ENCODE measurements at places on chromosomes 3 and 15.

DNA sequence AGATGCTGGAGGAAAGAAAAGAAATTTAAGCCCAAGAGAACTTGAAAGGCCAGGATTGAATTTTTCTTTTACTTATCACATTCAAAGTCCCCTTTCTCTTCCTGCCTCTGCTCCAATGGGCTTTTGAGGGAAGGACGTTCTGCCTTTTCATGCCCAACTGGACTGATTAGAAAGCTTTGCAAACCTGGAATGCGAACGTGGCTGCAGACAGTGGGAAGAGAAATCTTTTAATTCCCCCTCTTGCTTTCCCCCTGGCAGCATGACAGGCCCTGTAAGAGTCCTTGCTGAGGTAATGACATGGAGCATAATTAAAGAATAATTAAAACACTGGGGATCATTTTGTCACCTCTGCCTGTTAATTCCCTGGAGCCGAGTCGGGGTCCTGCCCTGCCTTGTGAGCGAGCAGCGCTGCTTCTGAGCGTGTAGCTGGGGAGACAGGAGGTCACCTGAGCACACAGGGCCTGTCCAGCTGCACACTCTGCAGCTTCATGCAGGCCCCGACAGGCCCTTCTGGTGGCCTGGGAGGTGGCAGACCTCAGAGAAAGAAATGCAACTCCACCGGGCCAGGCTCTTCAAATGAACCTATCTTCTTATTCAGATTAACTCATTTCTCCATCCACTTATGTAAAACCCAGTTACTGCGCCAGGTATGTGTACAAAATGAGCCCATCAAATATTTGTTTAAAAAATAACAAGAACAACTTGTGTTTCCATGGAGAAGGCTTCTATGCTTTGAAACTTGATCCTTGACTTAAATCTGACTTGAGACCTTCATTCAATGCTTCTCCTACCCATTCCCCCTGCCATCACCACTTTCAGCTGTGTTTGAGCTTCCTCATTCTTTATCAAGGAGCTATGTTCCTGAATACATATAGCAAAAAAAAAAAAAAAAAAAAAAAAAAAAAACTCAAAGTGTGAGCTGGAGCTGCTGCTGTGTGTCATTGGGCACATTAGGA is 628.2 kb upstream of the CFAP20DC start:
- no peak overlapping the region for H3K27ac ChIP-seq
- no peaks in the 10 kb centered on the region for H3K4me1 ChIP-seq
- H3K4me3 ChIP-seq = no peak overlapping the region
- H3K36me3 ChIP-seq = no peaks in the 10 kb centered on the region

DNA sequence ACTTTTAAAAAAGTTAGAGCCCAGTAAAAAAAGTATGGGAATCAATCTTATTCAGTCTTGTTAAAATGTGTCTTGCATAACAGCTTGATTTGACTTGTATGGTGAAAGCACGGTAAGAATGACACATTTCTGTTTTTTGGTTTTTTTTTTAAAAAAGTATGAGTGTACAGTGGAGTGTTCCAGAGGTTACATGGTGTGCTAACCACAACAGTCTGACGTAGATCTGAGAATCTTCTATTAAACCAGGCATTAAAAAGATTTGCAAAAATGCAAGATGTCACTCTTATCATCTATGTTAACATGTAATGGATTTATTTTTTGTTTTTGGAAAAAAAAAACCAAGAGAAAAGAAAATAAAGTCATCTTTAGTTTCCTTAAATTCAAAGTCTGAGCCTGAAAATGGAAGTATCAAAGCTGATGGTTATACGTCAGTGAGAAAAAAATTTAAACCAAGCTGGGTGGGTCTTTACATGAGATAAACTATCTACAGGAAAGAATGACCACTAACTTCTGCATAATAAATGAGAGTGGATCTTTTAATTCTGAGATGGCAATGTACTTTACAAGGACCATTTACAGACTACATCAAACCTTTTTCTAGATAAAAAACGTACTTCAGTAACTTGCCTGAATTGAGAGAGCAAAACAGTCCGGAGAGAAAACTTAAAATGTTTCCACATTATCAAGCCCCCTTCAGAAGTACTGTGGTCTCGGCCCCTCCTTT is 1.6 kb downstream of the GABPB1 start:
- DNase-seq = peak; percentile 86

DNA sequence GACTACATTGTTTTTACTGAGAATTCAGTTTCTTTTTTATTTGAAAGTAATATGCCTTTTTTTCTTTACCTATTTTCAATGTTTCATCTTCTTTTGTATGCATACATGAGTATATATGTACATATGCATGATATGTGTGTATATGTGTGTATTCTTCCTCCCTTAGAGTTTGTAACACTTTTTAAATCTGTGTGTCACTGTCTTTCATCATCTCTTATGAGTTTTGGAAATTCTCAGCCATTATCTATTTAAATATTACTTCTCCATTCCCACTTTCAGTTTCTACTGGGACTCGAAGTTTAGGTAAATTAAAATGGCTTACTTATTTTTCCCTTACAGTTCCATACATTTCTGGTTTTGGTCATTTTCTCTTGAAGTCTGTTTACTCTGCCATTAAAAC is 754.1 kb downstream of the GRM7 start:
- H3K4me3 ChIP-seq = no peak overlapping the region
- no peaks in the 10 kb centered on the region for H3K36me3 ChIP-seq
- H3K4me1 ChIP-seq = peaks cover 5% of the 10 kb centered on the region
- H3K27me3 ChIP-seq = no peaks in the 10 kb centered on the region

DNA sequence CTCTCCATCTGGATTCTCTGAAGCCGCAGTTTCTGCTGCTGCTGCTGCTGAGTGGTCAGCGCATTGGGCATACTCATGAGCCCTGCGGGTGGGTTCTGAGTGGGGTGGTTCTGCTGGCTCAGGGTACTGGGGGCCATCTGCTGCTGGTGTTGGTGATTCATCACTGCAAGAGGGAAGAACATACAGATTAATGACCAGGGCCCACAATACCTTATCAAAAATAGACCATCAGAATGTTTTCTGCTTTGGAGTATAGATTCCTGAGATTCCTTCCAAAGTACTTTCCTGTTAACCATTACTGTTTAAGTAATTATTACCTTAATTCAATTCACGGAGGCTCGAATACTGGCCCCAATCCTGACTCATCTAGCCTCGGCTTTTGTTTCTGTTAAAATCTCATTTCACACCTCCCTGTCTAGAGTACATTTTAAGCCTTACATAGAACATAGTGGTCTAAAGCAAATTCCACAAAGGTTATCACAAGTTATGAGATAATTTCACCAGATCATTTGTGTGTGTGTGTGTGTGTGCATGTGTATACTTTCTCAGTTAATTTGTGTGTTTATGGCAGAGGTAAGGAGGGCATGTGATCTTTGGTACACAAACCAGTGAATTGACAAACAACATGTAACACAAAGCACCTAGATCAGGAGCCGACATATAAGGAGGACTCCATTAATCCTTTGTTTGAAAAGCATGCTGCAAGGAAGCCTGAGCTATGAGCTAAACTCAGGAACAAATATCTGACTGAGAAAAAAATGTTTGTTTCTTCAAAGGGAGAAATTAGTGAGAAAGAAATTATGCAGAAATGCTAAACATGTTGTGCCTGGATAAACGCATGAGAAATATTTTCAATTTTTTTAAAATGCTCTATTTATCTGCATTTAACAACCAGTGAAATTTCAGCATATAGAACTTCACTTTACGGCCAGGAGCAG is 68.1 kb downstream of the TM4SF4 start:
- H3K36me3 ChIP-seq = no peaks in the 10 kb centered on the region
- no peak overlapping the region for H3K4me3 ChIP-seq
- peaks cover 7% of the 10 kb centered on the region for H3K27me3 ChIP-seq
- no peak overlapping the region for H3K27ac ChIP-seq
- no peak for DNase-seq
- no peaks in the 10 kb centered on the region for H3K4me1 ChIP-seq

- no peak overlapping the region for H3K4me3 ChIP-seq
- no peak for DNase-seq
- peaks cover 18% of the 10 kb centered on the region for H3K4me1 ChIP-seq
- no peaks in the 10 kb centered on the region for H3K27me3 ChIP-seq
- no peak overlapping the region for H3K27ac ChIP-seq
Observed at GRCh38 chr15:43135351-43135750, 2.0 kb downstream of the TMEM62 start.

DNA sequence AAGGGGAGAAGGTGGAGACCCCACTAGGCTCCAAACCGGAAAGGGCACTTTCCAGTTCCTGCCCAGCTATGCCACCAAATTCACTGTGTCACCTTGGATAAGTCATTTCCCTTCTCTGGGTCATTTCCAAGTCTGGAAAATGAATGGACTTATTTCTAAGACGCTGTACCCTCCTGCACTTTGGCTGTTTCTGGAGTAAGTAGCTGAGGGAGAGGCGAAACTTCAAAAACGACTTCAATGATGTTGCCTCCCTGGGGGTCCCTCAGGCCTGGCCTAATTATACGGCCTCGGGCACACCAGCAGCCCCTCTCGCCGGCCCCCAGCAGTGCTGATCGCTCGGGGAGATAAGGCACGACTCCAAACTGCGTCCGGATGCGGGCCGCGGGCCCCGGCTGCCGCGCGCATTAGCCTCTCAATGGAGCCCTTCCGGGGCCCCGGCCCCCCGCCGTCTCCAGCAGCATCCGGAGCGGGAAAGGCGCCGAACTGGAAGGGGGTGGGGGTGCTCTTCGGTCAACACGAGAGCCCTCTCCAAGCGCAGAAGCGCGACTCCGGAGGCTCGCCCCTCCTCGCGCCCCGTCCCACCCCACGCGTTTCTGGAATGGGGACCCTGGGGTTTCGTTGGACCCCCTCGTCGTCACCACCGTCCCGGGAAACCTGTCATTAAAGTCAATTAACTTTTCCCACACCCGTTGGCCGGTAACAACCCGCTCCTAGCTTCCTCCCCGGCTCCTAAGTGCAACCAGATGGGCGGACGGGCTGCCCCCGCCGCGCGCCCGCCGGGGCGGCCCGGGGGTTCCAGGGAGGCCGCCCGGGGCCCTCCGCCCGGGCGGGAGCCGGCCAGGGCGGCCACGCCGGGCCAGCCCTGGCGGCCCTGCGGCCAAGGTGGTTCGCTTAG is 4.8 kb downstream of the HES1 start:
- peaks cover 66% of the 10 kb centered on the region for H3K27me3 ChIP-seq
- DNase-seq = peak; percentile 22
- no peaks in the 10 kb centered on the region for H3K36me3 ChIP-seq
- H3K27ac ChIP-seq = no peak overlapping the region

- no peak overlapping the region for H3K4me3 ChIP-seq
- peak overlapping the region; percentile 92 for H3K27ac ChIP-seq
- H3K4me1 ChIP-seq = peaks cover 89% of the 10 kb centered on the region
- H3K36me3 ChIP-seq = no peaks in the 10 kb centered on the region
- H3K27me3 ChIP-seq = no peaks in the 10 kb centered on the region
Observed at GRCh38 chr15:101206176-101206591, 45.7 kb downstream of the CHSY1 start.

DNA sequence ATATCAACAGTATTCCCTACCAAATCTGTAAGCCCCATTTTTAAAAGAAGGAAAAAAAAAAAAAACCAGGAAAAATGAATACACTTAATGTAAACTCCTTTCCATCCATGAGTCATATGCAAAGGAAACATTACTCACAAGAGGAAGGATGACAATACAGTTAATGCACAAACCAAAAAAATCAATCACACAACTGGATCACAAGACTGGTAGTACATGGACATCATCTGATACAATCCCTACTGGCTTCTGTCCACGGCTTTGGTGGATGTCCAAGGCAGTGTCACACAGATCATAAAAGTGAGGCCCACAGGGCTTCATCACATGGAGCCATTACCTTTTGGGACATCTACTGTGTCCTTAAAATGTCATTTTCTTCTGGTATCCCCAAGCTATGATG is 44.0 kb downstream of the SUCLG2 start:
- no peak overlapping the region for H3K4me3 ChIP-seq
- H3K36me3 ChIP-seq = peaks cover 41% of the 10 kb centered on the region
- H3K4me1 ChIP-seq = no peaks in the 10 kb centered on the region

Measured in CD14-positive monocyte (primary cell).